ENCODE measurements at places on chromosomes 4 and X.

DNA sequence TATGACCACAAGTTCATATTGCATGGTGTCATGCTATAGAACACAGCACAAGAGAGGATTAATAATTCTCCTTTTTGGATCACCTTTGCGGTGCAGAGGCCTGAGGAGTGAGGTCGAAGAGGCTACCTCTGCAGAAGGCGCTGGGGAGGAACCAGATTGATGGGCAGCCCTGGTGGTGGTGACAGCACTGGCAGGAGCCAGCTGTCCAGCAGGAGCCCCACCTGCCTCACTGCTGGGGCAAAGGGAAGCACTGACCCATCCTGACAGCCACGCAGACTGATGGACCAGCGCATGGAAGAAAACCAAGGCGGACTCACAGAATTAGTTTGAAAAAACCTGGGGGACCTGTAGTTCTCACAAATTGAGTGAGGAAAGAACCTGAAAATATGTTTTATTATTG, 50.9 kb downstream of the COX18 start:
- no peak for DNase-seq

DNA sequence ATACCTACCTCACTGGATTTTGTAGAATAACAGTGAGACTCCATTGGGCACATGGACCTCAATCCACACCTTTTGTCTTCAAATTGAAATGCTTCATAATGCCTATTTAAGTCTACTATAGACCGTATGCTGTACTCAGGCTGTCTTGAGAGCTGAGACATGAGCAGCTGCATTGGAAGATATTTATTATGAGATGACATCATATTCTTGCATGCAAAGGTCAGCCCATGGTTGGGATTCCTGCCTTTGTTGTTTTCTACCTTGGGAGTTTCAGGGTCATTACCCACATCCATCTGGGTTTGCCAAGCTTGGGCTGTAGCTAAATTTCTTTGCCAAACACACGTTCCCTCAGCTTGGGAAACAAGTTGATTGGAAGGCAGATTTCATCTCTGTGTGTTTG, 33.2 kb upstream of the MAMLD1 start:
- DNase-seq, result no peak

DNA sequence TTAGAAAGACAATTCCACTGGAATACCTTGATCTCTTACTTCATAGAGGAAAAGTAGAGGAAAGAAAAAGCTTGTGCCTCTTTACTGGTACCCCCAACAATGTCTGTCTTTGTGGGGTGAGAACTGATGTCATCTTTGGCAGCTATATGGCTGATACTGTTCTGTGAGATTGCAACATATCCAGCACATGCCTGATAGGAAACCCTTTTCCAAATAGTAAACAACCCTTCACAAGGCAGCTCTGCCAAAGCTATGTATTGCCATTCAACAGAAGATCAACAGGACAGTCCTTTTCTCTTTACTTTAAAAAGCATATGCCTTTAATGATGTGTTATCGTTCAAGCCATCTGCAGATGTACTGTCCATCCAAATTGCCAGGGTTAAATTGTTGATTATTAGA, 105.9 kb downstream of the IL1RAPL1 start:
- DNase-seq, result no peak

- DNase-seq, result no peak
Measured at GRCh38 chr4:24809376-24809775, 14.0 kb downstream of the SOD3 start.

GRCh38 chrX:96684339-96685209, at the start of gene DIAPH2:
DIAPH2 (plus strand) TSS chrX:96684842.
- DNase-seq, result no peak

- DNase-seq, result no peak
Measured at GRCh38 chr4:113560579-113560978, 201.0 kb downstream of the CAMK2D start.

DNA sequence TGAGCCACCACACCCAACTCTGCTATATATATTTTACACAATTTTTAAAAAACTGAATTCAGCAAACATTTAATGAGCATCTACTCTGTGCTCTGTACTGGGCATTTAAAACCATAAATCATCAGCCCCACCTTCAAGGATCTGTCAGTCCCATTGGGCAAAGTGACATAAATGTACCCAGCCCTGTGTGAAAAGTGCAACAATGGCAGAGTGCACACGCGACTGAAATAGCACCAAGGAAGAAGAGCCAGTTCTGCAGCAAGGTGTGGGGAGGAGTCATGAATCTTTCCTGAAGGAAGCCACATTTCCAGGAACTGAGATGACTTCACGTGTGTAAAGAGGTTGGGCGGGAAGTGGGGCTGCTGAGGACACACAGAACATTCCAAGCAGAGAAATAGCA, 111.5 kb upstream of the ATP6AP2 start:
- DNase-seq, result no peak

- DNase-seq, result no peak
Measured at GRCh38 chr4:177194906-177195305, 114.8 kb upstream of the NEIL3 start.

- DNase-seq, result no peak
Measured at GRCh38 chrX:74179071-74179470, 124.9 kb upstream of the ZCCHC13 start.

GRCh38 chr4:37896206-37896860, 5.4 kb downstream of the TBC1D1 start:
- no peak for DNase-seq

DNA sequence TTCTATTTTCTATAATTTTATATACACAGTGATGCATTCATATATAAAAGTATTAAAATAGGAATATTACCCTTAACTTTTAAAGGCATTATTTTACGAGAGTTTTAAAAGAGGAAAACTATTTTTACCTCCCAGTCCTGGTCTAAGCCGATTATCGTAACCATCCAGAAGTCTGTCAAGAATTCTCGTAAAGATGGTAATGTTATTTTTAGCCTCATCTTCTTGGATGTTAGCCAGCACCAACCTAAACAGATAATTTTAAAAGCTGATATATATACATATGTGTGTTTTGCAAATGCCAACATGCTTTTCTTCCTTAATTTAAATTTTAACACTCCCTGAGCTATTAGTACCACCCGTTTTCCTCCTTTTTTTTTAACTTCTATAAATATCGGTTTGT, 4.0 kb downstream of the GABRA2 start:
- DNase-seq, result no peak

DNA sequence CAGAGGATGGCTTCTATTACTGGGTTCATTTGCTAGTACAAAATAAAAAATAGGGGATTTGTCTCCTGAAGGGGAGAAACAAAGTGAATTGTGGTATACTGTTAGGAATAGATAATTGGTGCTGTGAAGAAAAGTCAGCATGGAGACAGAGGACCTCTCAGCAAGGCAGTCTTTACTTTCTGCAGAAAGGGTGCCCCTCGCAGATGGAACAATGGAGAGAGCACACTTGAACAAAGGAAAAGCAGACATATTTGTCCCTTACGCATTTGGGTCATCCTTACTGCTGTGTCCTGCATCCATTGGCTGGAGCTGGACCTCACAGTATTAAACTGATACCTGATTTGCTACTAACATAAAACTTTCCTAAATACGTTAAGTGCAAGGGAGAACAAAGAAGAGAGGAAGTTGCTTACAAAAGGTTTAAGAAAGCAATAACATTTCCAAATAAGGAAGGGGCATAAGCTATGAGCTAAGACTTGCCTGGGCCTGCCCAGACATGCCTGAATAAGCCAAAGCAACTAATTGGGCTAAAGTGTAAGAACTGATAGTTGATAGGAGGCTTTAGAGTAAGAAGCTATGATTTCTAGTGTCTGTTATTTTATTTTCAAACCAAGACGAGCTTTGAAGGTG, 83.8 kb downstream of the CCKAR start:
- no peak for DNase-seq

DNA sequence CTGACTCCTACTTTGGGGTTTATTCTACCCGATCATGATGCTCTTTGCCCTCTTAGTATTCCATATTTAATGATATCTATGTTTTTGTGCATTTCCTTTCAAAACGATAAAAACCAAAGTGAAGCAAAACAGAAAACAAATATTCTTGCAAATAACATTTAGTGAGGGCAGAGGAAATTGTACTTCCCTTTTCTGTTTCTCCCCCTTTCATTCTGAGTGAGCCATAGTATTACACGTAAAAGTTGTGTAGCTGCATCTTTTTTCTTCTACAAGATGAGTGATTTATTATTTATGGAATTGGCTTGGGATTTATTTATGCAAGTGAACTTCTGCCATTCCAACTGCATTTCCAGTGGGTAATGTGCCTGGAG, 109.9 kb downstream of the AFF2 start:
- DNase-seq, result no peak

- no peak for DNase-seq
Measured at GRCh38 chrX:131058136-131058868, at the start of gene ARHGAP36. ARHGAP36 (plus strand) TSS chrX:131058346; CDS start chrX:131081666, 23,320 bp downstream.

GRCh38 chrX:150486011-150486410, 82.4 kb upstream of the MTM1 start:
- DNase-seq, result no peak

DNA sequence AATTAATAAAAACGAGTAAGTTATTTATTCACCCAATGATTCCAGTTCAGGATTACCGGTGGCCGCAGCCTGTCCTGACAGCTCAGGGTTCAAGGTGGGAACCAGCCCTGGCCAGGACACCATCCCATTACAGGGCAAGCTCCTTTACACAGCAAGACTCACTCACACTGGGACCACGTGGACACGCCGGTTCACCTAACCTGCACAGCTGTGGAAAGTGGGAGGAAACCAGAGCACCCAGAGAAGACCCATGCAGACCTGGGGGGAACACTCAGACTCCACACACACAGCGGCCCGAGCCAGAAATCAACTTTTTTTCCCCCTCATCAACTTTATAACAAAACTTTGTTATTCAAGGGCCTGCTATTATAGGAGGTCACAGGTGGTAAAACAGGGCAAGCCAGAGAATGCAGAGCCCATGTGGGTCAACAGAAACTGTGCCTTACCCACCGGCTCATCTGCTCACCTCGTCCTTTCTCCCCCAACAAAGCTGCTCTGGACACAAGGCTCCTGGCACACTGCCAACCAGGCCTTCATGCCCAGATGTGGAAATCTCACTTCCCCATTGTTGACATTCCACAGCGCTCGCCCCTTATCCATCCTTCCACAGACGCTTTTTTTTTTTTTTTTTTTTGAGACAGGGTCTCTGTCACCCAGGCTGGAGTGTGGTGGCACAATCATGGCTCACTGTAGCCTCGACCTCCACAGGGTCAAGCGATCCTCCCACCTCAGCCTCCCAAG, 8.0 kb upstream of the ODAPH start:
- DNase-seq, result no peak

GRCh38 chrX:138917781-138918180, 206.3 kb upstream of the FGF13 start:
- DNase-seq, result no peak

DNA sequence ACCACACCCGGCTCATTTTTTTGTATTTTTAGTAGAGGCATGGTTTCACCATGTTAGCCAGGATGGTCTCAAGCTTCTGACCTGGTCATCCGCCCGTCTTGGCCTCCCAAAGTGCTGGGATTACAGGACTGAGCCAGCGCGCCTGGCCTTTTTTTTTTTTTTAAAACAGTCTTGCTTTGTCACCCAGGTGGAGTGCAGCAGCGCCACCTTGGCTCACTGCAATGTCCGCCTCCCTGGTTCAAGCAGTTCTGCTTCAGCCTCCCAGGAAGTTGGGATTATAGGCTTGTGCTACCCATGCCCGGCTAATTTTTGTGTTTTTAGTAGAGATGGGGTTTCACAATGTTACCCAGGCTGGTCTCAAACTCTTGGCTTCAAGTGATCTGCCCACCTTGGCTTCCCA, 28.9 kb downstream of the ZFX start:
- DNase-seq, result no peak

GRCh38 chr4:141971869-141972268, 335.5 kb downstream of the IL15 start:
- DNase-seq, result no peak

DNA sequence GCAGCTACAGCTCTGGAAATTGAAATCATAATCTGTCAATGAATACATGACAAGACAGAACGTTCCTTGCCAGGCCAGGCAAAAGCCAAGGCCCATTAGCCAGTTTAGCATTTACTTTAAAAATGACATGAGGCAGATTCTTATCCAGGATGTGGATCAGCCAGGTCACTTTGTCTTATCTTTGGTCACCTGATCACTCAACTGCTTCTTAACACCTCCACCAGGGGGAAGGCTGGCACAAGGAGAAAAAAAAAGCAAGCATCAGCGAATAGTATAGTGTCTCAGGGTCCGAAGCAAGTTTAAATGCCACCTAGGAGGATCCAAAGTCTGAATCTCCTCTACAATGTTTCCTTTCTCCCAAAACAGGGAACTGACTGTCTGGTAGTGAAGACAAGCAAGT, 18.8 kb downstream of the ATP1B4 start:
- no peak for DNase-seq

DNA sequence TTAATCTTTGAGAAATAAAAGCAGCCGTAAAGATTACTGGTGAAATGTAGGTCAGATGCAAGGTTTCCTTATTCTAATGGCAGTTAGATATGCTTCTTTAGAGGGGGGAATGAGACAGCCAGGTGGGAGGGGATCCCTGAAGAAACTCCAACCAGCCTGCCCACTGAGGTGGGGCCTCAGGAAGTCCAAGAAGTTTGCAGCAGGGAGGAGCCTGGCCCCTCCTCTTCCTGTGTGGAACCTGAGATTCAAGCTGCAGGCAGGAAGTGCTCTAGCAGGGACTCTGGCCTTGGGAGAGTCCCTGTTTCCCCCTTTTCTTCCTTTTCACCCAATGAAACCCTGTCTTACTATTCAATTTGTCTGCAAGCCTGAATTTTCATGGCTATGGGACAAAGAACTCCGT, 101.4 kb upstream of the SLITRK2 start:
- DNase-seq, result no peak

- DNase-seq, result no peak
Measured at GRCh38 chr4:5142726-5143125, 91.4 kb downstream of the STK32B start.

DNA sequence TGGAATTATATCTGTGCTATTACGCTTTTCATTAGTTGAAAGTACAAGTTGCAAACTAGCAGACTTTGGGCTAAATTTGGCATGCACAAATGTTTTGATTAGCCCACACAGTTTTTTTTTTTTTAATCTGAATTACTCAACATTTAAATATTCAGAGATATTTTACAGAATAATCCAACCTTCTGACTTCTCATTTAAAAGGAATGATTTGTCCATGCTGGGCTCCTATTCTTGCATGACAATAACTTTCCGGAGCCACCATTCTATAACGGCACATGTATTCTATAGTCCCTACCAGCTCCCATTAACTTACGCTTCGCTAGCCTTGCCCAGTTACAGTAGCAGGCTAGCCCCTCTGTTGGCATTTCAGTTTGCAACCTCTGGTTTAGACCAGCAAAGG, 219.3 kb upstream of the FTHL17 start:
- no peak for DNase-seq

- DNase-seq, result no peak
Measured at GRCh38 chr4:158038718-158039117, 134.1 kb downstream of the GASK1B start.

GRCh38 chr4:7501873-7502272, 67.1 kb upstream of the PSAPL1 start:
- no peak for DNase-seq

GRCh38 chrX:95145848-95146490, 1472.0 kb downstream of the FAM133A start:
- no peak for DNase-seq

GRCh38 chr4:8651661-8652180, 59.2 kb downstream of the CPZ start:
- DNase-seq, result no peak

All from NCI-H187 (cell line).